ENCODE measurements at places on chromosomes 16 and 17.

DNA sequence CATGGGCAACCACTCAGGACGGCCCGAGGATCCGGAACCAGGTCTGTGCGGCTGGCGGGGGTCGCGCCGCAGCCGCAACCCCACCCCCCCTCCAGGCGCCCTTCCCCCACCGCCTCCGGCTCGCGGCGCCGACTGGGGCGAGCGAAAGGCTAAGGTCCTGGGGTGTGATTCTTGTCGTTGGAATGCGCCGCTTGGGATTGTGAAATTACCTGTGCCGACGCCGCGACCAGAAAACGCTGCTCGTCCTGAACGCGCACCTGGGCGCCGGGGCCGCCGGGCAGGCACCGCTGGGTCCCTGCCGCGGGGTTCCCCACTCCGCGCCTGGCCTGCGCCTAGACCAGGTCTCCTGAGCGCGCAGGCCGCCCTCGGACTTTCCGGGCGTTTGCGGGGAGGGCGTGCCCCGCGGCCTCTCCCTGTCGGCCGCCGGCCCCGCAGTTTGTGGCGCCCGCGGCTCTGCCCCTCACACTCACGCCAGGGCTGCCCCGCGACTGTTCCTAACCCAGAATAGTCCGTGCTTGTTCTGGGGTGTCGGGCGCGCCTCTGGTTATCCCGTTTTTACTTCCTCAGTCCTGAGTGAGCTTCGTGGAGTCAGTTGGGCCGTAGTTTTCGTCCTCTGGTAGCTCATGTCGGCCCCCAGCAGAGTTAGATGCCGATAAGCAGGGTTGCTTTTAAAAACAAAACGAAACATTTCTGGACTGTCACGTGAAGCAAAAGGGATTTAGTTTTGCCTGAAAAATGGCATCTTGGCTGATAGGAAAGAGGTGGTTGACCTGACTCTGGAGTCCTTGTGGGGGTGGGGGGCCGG, 147.2 kb downstream of the SPECC1 start:
- DNase-seq = peak; percentile 5

GRCh38 chr17:35930211-35931065, at the start of gene RDM1:
Gene RDM1, minus strand, starts transcription at chr17:35930773. Its CDS starts 46 bp downstream, at chr17:35930727.
- peak; percentile 74 for DNase-seq

GRCh38 chr17:6170349-6170748, 100.2 kb downstream of the WSCD1 start:
- DNase-seq = no peak

GRCh38 chr16:17657045-17657444, 186.3 kb upstream of the XYLT1 start:
- no peak for DNase-seq

- DNase-seq = no peak
Measured at GRCh38 chr17:57413848-57414651, 157.7 kb downstream of the MSI2 start.

All from activated T-helper 9 cell treated with anti-CD3 and anti-CD28 coated beads, Interleukin-2, amount 50 U/mL, for 16 hours (primary cell).